Glomerular endothelial cell (primary cell): ENCODE measurements at places on chromosomes 6 and 20.

- no peak for DNase-seq
These were observed 23.8 kb upstream of the MTHFD1L start for GRCh38 chr6:150841697-150842096.

- DNase-seq = no peak
These were observed 642 bp downstream of the GZF1 start for GRCh38 chr20:23362392-23363256.

- DNase-seq = no peak
These were observed 371.2 kb upstream of the SULF2 start for GRCh38 chr20:48156521-48156920.

- no peak for DNase-seq
These were observed 22.3 kb upstream of the THEMIS start for GRCh38 chr6:127923135-127923534.

- no peak for DNase-seq
These were observed 171.3 kb upstream of the AGPAT4 start for GRCh38 chr6:161445021-161445799.

- DNase-seq = no peak
These were observed 39.5 kb downstream of the ELOVL5 start for GRCh38 chr6:53309059-53309900.

GRCh38 chr6:108946695-108947094 is 98.5 kb downstream of the ARMC2 start:
- DNase-seq = no peak

DNA sequence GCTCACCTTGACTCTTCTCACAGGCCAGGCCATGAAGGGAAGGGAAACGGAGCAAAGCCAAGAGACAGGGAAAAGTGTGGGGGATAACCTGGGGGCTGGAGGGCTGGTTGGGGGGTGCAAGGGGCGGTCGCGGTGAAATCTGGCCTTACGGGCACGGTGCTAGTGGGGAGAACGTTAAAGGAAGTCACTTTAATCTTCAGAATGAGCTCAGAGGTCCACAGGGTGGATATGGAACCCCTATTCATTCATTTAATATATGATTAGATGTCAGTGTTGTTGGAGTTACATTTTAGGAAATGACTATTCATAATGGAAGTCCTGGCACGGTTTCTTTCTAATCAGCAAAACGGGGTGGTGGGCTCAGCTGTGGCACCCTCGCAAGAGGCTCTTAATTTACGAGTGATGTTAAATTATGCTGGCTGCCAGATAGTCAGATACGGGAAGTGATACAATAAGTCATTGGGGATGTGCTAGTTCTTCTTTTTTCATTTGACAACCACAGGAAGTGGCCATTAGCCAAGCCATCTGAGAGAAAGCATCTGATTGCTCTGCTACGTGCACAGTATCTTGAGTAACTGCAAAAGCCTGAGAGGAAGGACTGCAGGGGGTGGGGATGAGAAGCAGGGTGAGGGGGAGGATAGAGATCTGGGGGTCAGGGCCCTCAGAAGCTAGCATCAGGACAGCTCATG is 253.0 kb downstream of the QKI start:
- no peak for DNase-seq

GRCh38 chr6:117169064-117169665 is 96.2 kb upstream of the VGLL2 start:
- no peak for DNase-seq

GRCh38 chr20:4956200-4956810 is 45.0 kb downstream of the SLC23A2 start:
- DNase-seq = no peak

DNA sequence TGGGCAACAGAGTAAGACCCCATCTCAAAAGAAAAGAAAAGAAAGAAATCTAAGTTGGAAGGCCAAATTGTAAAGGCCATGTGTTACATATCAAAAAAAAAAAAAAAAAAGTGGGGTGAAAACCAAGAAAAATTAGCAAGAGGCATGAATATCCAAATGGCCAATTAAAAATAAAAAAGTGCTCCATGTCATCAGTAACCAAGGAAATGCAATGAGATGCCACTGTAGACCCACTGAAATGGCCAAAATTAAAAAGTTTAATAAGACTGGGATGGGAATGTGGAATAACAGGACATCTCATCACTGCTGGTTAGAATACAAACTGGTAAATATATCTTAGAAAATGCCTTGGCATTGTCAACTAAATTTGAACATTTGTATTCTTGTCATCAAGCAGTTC is 30.1 kb upstream of the BCLAF1 start:
- DNase-seq = no peak

DNA sequence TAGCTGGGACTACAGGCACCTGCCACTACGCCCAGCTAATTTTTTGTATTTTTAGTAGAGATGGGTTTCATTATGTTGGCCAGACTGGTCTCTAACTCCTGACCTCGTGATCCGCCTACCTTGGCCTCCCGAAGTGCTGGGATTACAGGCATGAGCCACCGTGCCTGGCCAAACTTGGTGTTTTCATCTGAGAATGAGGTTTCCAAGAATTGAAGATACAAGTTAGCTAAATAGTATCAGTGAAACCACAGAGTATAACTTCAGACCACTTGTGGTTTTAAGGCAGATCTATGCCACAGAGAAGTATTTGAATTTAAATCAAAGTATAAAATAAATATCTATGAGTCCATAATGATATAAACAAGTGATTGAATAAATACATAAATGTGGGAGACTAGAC is 70.1 kb downstream of the SLC16A10 start:
- no peak for DNase-seq

GRCh38 chr6:4093288-4093687 is 14.4 kb upstream of the FAM217A start:
- DNase-seq = no peak

GRCh38 chr6:109292983-109293586 is 89.2 kb downstream of the CD164 start:
- no peak for DNase-seq

- DNase-seq = no peak
These were observed 60.0 kb downstream of the TTI1 start for GRCh38 chr20:37973059-37973910.

- DNase-seq = no peak
These were observed 171.4 kb downstream of the SOX4 start for GRCh38 chr6:21764989-21765388.

GRCh38 chr20:46117704-46118467 is at the start of gene CD40:
Gene CD40 (plus strand): TSS chr20:46118314. CDS start chr20:46118344, 30 bp downstream.
- DNase-seq = peak; percentile 25

- no peak for DNase-seq
These were observed 315.6 kb upstream of the CITED2 start for GRCh38 chr6:139690007-139690406.
